Left hindlimb (tissue), 1 donor: ENCODE measurements at places on chromosomes 13 and 19.

DNA sequence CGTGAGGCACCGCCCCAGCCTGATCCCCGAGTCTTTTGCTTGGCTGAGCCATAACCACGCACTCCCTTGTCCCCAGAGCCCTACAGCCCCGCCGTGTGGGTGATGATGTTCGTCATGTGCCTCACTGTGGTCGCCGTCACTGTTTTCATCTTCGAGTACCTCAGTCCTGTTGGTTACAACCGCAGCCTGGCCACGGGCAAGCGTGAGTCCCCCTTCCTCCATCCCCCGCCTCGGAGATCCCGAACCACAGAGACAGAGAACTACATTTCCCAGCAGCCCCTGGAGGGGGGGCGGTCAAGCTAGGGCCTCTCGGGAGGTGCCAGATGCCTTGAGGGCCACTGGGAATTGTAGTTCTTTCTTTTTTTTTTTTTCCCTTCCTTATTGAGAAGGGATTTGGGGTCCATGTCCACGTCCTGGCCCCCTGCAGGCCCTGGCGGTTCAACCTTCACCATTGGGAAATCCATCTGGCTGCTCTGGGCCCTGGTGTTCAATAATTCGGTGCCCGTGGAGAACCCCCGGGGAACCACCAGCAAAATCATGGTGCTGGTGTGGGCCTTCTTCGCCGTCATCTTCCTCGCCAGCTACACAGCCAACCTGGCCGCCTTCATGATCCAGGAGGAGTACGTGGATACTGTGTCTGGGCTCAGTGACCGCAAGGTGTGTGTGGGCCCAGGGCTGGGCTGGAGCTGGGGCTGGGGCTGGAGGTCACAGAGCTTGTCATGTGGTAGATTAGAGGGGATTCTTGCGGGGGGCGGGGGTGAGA is 25.9 kb downstream of the GRIN2D start:
- DNase-seq = no peak

DNA sequence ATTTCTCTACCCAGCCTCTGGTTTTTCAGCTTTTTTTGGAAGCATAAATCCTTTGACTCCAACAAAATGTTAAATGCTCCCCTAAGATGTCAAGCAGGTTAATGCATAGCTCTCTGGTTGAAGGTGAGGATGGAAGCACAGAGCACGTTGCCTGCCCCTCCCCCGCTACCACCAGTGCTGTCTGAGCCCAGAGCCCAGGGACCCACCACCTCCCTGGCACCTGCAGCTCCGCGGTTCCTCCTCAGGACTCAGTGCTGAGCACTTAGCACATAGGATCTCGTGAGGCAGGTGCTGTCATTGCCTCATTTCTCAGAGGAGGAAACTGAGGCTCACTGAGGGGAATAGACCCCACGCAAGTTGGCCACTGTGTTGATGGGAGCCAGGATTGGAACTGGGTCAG is 48.6 kb downstream of the DPF1 start:
- no peak for DNase-seq

GRCh38 chr19:4929186-4929585 is 19.9 kb downstream of the UHRF1 start:
- no peak for DNase-seq

GRCh38 chr13:82569581-82569980 is 1312.7 kb downstream of the SLITRK1 start:
- DNase-seq = no peak

DNA sequence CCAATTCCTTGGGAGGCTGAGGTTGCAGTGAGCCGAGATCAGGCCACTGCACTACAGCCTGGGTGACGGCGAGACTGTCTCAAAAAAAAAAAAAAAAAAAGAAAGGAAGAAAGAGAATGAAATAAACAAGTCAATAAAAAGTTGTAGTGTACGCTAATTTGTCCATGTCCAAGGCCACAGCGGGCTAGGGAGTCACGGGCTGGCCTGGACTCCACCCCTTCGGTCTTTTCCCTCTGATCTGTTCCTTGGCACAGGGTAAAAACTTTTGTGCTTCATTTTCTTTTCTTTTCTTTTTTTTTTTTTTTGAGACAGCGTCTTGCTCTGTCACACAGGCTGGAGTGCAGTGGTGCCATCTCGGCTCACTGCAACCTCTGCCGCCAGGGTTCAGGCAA is 19.4 kb upstream of the MKNK2 start:
- DNase-seq = no peak

- no peak for DNase-seq
Measured at GRCh38 chr13:20249913-20250312, 17.8 kb upstream of the GJB6 start.
